ENCODE measurements at places on chromosomes 13 and 19.

DNA sequence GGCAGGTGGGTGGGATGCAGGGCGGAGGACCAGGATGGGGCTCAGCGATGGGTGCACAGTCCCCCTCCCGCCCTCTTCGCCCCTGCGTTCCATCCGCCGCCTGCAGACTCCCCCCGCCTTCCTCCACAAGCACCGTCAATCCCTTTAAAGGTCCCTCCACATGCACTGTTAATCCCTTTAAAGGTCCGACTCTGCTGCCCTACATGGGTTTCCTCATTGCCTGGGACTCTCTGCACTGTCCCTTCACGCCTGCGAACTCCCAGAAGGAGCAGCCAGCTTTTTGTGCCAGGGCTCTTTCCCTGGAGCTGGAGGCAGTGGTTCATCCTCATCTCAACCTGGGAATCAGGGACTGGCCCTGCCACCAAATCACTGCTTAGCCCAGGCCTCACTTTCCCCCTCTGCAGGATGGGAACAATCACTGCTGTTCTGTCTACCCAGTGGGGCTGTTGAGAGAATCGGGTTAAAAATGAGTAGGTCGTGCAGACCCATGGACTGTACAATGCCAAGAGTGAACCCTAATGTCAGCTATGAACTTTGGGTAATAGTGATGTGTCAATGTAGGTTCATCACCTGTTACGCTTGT lies 20.4 kb downstream of the ZNF574 start:
- DNase-seq, result no peak

- no peak for DNase-seq
Observed at GRCh38 chr19:46728208-46728607, 11.3 kb upstream of the PRKD2 start.

- DNase-seq, result no peak
Observed at GRCh38 chr13:44726214-44726613, 150.1 kb upstream of the TSC22D1 start.

GRCh38 chr13:35966024-35966423 lies 165.2 kb downstream of the DCLK1 start:
- no peak for DNase-seq

GRCh38 chr19:48372904-48373303 lies 8.7 kb downstream of the SYNGR4 start:
- no peak for DNase-seq

DNA sequence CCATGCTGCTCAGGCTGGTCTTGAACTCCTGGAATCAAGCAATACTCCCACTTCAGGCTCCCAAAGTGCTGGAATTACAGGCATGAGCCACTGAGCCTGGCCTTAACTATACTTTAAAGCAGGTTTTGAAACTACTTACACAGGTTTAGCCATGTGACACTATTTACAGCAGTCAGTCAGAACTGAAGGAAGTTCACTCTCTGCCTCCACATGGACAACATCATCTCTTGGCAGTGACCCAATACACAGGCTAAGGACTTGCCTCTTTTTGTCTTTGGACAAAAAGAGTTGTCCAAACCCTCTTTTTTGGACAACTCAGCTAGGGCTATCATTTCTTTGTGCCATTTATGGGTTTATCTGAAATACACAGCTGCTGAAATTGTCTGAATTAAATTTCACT lies 89.0 kb upstream of the CLDN10 start:
- no peak for DNase-seq

DNA sequence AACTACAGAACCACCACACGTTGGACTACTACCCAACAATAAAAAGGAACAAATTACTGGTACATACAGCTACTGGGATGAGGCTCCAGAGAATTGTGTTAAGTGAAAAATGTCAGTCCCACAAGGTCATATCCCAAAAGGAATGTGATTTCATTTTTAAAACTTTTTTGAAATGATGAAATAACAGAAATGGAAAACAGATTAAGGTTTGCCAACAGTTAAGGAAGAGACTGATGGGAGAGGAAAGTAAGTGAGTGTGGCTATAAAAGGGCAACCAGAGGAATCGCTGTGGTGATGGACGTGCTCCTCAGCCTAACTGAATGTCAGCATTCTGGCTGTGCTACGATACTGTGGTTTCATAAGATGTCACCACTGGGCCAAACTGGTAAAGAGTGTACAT lies 512.8 kb downstream of the UQCRFS1 start:
- no peak for DNase-seq

- no peak for DNase-seq
Observed at GRCh38 chr13:41809962-41810361, 150.9 kb downstream of the VWA8 start.

DNA sequence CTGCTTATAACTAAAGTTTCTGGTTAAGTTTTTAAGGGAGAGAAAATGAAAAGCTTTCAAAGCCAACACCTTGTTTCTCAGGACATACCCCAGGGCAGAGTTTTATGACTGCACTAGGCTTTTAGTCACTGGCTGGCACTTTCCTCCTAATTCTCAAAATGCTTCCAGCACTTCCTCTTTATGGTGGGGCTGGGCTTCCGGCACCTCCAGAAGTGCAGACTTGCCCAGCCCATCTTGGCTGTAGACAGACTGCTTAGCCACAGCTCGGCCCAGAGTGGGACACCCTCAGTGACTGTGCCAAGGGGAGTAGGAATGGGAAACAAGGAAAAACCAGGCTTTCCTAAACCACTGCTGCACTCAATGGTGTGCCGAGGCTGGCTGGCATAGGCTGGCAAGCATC lies 23.2 kb upstream of the GTF3A start:
- no peak for DNase-seq

DNA sequence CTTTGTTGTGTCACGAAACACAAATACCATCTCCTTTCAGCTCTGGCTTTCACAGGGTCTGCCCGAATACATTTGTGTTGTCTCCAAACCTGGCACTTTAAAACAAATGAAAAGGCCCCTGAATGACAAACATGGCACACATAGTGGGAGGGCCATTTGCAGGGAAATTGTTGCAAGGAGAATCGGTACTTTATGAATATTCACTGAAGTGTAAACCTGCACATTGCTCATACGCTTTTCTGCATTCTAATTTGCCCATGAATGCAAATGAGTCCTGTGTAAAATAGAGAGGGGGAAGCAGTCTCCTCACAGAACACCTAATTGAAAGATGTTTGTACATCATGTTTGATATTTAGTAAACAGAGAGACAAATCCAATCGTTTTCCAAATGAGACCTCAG lies 82.7 kb upstream of the PCDH8 start:
- no peak for DNase-seq

DNA sequence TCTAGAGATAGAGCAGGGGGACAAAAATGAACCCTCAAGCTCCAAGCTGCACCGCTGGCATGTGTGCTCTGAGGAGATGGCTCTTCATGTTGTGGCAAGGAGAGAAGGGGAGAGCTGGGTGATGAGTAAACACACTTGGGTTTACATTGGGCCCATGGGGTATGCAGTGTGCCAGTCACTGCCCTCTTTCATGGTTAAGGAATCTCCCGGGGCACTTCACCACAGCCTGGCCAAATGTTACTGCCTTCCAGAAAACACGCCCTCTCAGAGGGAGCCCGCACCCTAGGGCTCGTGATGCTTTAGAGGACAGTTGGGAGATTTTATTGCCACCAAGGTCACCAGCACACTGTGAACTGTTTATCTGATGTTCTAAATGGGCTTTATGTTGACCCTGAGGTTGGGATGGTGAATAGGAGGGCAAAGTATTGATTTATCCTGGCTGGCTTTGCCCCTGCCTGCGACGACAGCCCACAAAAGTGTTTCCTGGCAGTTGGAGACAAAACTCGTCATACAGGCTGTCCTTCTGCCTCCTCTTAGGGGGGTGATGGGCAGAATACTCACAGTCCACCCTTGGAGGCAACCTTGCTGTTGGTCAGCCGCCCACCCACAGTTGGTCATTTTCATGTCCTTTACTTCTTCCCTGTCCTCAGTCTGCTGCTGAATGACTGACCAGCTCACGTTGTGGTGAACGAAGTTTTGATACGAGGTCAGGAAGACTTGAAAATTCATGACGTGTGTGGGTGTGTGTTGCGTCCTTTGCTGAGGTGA lies 156.9 kb downstream of the STK24 start:
- DNase-seq, result no peak

- DNase-seq, result no peak
Observed at GRCh38 chr13:31949486-31949885, 82.1 kb upstream of the FRY start.

DNA sequence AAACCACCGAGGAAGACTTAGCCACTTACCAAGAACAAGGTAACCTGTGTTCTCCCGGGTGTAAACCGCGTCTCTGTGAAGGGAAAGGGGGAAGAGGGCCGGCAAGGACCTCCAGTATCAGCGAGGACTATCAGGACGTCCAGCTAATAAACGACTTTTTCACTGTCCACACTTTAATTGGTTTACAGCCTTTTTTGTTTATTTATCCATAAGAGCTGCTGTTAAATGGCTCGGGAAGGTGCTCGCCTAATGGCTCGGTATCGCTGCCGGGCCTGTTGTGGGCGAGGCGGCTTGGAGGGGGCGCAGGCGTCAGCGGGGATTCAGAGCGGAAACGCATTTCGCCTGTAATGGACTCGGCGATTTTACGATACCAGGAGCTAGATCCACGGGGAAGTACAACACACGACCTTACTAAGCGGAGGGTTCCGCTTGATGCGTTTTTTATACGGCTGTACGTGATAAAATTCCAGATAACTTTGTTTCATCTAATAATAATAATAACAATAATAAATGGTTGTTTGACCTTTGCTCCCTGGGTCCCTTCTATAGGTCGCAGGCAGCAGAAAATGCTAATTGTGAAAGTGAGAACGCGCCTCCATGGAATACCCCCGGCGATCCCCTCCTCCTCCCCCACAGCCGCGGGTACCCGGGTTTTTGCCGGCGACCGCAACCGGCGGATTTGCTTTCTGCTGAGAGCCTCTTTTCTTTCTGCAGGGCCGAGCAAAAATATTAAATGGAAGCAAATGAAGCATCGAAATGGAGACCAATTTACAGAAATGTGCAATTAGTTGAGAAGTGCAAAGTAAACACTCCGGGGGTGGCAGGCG lies 2.5 kb upstream of the PDX1 start:
- DNase-seq, result no peak

DNA sequence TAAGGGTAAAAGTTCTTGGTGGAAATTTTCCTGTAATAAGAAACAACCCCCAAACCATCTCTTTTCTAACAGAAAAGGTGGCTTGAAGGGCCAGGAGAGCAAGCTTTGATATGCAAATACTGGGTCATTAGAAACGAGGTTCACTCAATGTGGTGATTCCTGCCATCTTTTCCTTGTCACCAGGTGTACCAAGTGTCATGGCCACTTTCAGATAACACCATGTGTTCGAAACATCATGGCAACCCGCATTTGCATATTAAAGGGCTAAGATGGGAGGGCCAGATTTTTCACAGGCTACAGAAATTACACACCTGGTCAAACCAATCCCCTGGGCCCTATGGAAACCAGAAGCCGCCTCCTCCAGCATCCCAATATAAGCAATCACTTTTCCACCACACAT lies 15.3 kb downstream of the LGALS16 start:
- no peak for DNase-seq

DNA sequence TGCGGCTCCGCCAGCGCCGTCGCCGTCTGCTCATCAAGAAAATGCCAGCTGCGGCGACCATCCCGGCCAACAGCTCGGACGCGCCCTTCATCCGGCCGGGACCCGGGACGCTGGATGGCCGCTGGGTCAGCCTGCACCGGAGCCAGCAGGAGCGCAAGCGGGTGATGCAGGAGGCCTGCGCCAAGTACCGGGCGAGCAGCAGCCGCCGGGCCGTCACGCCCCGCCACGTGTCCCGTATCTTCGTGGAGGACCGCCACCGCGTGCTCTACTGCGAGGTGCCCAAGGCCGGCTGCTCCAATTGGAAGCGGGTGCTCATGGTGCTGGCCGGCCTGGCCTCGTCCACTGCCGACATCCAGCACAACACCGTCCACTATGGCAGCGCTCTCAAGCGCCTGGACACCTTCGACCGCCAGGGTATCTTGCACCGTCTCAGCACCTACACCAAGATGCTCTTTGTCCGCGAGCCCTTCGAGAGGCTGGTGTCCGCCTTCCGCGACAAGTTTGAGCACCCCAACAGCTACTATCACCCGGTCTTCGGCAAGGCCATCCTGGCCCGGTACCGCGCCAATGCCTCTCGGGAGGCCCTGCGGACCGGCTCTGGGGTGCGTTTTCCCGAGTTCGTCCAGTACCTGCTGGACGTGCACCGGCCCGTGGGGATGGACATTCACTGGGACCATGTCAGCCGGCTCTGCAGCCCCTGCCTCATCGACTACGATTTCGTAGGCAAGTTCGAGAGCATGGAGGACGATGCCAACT lies 24.4 kb upstream of the KCTD15 start:
- DNase-seq, result no peak

DNA sequence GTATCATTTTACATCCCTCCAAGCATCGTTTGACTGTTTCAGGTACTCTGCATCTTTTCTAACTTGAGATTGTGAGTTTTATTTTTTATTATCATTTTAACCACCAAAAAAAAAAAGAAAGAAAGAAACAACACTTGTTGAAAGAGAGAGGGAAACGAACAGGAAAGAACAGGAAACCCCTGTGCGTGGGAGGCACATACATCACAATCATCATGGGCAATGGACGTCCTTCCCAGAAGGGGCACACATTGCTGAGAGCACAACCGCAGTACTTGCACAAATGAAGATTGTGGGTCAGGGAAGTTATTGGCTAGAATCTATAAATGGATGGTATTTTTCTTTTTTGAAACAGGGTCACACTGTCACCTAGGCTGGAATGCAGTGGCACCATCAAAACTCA lies 1.7 kb downstream of the CLC start:
- no peak for DNase-seq
